ENCODE measurements at places on chromosomes 7 and 10.

DNA sequence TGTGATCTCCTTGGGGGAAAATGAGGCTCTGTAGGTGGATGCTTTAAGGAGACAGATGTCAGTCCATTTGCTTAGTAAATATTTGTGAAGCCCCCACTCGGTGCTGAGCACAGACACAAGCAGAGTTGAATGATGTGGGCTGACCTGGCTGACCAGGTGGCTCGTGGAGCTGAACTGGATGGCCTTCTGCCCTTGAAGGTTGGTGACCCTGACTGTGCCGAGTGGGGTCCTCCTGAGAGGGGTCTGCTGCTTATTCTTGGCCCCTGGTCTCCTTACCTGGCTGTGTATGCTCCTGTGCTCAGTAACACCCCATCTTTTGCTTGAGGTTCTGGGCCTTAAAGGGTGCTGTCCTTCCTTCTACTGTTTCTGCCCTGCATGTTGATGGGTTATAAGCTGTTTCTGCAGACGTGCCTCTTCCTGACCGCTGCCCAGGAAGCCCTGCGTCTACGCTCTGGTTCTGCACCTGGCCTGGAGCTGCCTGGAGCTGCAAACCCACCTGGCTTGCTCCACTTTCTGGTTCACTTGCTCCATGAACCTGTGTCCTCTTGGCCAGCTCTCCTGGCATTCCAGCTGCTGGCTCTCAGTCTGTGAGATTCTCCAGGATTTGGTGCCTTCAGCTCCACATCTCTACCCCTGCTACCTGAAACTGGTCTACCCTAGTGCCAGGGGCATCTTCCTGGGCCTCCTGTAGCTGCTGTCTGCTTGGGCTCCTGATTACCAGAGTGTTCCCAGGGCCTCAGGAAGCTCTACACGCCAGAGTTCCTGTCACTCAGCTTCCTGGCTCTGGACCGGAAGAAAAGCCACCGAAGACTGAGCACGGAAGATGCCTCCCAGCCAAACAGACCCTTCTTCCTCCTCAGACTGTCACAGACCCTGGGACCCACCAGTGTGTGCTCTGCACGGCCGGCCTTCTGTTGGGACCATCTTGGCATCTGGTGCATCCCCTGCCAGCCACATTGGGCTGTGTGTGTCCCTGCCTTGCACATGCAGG is 76.5 kb downstream of the ADCY1 start:
- no peak for DNase-seq

DNA sequence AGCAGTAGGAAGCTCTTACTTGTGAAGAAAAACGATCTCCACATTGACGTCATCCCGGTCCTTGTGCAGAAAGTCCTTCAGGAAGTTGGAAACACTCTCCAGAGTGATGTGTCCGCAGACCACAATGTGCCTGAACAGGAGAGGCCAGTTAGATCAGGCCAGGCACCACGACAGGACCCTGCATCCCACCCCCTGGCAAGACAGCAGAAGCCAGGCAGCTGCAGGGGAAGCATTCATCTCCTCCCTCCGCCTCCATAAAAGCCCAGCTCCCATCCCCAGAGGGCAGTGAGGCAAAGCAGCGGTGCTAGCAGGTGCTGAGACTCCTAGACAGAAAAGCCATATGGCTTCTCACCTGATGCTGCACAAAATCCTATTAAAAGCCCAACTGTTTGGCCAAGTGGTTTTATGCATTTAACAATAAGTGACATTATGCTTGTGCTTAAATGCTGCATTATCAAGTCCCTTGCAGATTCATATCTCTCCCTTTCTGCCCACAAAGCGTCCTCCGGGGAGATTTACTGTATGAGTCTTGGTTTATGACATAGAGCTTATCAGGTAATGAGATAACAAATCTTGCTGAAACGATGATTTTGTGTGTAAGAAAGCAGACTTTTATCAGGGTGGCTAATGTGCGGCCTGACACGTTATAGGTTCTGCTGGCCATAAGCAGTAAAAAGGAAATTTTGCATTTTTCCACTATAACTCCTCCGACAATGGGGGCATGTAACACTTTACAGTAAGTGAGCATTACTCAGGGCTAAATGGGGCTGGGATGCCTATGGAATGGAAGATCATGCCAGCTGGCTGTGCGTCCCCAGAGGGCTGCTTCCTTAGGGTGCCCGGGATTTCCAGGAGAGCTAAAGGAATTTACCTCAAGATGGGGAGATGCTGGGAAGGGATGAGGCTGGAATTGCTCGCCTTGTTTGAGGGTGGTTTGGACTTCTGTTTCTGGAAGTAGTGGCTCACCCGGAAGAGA is 546.9 kb downstream of the KCNMA1 start:
- DNase-seq: no peak

- no peak for DNase-seq
Measured at GRCh38 chr7:85172530-85172941, 14.3 kb downstream of the SEMA3D start.

DNA sequence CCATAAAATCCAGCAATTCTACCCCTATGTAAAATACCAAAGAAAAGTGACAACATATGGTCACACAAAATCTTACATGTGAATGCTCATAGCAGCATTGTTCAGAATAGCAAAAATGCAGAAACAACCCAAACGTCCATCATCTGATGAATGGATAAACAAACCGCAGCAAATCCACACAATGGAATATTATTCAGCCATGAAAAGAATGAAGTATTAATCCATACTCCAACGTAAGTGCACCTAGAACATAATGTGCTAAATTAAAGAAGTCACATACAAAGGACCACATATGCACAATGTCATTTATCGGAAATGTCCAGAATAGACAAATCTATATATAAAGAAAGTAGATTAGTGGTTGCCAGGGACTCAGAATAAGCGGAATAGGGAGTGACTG is 57.4 kb downstream of the SMURF1 start:
- DNase-seq: no peak

DNA sequence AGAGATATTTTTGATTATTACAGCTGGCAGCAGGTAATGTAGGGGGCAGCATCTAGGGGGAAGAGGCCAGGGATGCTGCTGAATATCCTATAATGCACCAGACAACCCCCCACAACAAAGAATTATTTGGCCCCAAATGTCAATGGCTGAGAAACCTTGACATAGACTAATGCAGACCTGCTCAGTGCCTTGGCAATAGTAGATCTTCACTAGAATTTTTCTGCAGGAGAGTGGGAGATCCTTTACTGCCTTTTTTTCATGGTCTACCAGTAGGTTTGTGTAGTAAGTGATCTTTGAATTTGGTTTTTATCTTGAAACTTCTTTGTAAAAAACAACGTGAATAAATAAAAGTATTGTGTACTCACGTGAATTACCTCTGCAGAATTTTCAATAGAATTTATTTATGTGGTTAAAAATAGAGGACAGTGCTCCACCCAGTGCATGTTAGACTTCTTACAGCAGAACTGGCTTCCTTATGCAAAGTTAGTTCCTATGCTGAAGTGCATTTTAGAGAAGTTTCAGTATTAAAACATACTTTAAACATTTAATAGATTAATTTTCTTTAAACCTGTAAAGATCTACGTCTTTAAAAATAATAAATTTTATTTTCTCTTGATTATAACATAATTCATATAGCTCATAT is 199.6 kb upstream of the HDAC9 start:
- no peak for DNase-seq

DNA sequence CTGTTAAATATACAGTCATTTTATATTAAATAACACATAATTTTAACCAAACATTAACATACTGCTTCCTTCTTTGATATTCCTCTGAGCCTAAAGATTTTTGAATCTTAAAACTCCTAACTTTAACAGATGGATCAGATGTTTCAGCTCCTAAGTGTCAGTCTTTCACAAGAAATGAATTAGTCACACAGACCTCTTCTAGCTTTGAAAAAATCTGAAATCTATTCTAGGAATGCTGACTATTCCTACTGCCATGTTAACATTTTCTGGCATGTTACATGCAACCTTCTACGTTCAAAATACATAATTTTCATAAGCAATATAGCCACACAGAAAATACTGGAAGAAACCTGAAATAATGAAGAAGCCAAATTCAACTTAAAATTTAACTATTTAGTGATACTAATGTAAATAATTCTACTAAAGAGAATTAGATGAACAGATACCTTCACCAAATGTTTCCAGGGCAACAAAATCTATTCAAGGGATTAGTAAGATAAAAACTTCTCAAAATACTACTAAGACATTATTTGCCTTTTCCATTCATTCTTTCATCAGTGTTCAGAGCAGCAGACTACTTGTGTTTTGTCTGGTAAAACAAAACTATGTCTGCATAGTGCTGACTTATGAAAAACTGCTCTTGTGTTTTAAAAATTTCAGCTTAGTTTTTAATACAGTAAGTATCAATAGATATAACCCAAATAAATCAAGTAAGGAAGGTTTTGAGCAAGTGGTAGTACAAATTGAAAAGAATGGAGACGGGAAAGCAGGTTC is 9.2 kb downstream of the JMJD1C start:
- DNase-seq: no peak

DNA sequence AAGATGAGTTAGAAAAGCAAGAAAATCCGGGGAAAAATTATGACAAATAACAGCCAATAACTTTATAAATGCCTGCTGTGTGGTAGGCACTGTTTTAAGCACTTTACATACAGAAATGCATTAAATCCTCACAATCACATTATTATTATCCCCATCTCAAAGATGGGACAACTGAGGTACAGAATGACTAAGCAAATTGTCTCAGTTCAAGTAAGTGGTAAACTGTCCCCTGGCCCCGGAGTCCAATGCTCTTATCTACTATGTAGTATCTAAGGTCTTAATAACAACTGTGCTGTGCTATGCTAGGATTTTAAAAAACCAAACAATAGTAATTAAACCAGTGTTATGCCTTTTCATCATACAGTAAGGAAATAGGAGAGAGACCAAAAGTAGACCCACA is 105.6 kb downstream of the RTKN2 start:
- DNase-seq: no peak

All from T-helper 22 cell (primary cell).